ENCODE measurements at places on chromosomes 2 and 18. TPM values are rescaled to one million over a fixed set of nuclear protein-coding genes. Genes with fewer than 3 reads are reported as not detected.

- no peak for DNase-seq
These were observed 11.3 kb upstream of the PXDN start for GRCh38 chr2:1755436-1756191.

- DNase-seq = no peak
These were observed 2.8 kb downstream of the GATA6 start for GRCh38 chr18:22172120-22172582.

- no peak for DNase-seq
These were observed 62.1 kb downstream of the RMDN2 start for GRCh38 chr2:37987098-37987775.

DNA sequence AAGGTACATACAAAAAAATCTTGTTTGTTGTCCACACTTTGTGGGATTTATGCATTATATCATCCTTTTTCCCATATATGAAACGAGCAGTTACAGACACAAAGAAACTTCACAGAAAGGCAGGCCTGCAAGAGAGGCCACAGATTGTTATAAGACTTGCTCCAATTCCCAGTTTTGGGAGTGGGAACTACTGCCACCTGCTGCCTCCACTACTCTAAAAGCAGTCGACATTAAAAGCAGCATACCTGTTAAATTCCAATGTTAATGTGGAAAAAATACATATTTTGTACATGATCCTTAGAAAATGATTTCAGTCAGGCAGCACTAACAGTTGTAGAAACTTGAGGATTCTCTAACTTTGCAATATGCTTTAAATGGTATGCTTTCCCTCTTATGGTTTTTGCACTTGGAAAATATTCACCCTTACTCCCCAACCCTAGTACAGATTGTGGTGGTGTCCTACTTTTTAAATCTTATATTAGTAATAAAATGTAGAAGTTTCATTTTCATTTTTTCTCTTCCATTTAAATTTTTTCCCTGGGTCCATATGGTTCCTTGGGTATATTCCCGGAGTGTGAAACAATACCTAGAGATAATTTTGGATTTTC is 37.9 kb downstream of the SLC38A11 start:
- DNase-seq = peak; percentile 47

- no peak for DNase-seq
These were observed 950.6 kb downstream of the TRIB2 start for GRCh38 chr2:13667415-13667757.

DNA sequence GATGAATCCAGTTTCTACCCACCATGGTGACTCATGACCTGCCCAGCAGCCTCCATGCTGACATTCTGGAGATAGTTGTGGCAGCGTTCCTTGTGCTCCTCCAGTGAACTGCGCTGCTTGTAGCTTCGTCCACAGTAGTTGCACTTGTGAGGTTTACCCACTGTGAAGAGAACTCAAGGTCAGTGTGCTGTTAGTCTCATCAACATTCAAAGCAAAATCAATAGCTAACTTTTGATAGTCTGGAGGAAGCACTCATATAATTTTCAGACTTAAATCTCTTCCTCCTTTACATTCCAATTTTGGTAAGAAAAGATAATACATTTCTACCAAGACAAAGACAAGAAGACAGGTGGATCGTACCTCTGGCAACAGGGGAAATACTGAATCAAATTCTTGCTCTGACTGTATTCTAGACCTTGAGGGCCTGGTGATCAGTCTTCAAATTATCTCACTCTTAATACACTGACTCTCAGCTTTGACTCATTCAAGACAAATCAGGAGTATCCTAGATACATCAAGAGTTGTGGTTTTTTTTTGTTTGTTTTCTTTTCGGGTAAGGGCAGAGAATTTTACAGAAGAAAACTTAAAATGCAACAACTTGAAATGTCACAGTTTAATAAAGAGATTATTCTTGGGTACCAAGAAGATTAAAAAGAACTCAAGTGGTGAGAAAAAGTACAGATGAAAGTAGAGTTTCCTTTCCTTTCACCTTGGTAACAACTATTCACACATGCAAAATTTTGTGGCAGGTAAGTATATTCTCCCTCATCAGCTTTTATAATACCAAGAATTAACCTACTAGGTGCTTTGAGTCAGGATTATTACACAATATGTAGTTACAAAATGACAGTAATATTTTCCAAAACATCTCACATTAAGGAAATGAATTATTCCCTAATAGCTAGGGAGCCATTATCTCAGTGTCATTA is 129.2 kb downstream of the IKZF2 start:
- no peak for DNase-seq

DNA sequence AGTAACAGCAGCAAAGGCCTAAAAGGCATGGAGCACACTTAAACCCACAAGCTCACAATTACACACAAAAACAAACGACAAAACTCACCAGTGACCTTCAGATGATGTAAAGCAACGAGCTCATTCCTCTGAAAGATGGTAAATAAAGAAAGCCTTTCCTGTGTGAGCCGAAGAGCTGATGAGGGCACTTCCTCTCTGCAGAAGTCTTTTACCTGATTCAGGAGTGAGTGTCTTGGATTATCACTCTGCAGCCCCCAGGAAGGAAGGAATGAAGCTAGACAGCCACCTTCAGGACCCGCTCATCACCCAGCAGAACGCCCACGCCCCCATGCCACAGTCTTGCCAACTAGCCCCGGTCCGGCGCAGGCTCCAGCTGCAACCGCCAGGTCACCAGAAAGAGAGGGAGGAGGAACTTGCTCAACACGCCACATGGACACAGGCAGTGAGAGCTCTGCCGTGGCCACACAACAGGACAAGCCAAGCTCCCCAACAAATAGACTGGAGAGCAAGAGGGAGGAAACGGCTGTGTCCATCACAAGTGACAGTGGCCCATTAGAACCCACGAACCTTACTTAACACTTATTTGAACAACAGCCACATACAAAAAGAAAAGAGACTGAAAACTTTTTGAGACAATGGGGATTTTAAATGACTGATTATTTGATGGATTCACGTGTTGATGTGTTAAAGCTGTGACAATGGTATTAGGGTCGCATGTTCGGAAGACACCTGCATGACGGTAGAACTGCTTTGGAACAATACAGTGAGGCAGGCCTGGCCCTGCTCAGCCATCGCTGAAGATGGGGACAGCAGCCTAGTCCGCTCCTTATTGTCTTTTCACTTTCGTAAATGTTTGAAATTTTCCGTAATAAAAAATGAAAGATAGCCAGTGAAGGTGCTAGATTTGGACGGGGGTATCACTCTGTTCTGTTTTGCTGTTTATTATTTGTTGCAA is 127.3 kb downstream of the HDAC4 start:
- DNase-seq = peak; percentile 62

- no peak for DNase-seq
These were observed 221.0 kb downstream of the LTBP1 start for GRCh38 chr2:33167622-33168245.

DNA sequence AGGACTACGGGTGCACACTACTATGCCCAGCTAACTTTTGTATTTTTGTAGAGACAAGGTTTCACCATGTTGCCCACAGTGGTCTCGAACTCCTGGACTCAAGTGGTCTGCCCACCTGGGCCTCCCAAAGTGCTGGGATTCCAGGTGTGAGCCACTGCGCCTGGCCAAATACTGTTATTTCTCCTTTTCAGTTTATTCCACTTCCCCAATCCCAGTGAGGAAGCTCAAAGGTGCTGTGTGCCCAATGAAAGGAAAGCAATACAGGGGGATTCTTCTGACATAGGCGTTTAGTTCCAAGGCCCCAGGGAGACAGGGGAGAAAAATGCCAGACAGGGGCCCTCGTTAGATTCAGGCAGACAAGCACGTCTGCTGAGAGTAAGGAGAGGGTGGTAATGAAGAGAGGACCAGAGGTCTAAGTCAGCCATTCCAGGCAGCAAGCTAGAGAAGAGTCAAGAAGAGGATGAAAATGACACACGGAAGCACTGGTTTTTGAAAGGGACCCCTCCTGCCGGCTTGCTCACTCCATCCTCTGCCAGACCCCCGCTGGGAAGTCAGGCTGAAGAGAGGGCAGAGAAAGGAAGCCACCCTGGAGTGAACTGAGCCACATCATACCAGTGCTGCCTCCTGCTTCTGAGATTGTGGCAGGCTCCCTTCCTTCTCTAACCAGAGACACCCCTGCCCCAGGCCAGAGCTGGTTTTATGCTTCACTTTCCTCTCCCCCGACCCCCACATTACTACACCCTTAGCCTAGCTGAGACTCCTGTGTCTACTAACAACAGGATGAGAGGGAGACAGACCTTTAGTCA is 6.7 kb downstream of the INO80C start:
- no peak for DNase-seq

GRCh38 chr2:120497261-120497977 is 151.5 kb downstream of the INHBB start:
- DNase-seq = peak; percentile 40

DNA sequence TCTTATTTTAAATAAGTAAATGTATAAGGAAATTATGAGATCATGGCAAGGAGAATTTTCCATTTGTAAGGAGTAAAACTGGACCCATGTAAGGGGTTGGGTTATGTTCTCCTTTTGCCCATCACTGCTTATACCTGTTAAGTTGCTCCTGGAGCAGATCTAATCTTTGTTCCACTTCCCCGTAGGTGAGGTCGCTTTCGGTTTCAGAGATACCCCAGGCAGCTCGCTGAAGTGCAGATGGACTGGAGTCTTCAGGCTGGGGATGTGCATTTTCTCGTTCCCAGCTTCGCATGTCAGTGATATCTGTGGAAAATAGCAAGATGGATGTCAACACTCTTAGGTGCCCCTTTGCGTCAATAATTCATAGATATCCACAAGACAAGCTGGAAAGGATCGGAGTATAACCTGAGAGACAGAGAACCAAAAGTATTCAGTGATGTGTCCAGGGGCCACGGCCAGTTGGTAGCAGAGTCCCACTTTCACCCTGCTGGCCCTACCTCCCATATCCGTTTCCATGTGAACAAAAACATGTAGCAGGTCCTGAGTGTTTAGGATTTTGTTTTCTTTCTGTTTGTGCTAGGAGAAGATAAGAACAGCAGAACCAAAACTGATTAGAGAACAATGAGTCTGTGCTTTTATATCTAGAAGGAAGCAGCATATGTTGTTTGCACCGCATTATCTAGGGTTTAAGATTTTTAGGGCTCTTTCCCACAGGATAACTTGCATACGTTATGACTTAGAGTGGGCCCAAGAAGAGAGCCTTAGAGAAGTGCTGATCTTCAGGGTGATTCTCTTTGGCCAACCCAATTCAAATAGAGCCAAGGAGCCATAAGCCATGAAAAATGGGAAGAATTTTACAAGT is 36.0 kb downstream of the GCA start:
- no peak for DNase-seq

GRCh38 chr2:117980783-117981676 is 32.8 kb downstream of the CCDC93 start:
- DNase-seq = no peak

- DNase-seq = no peak
These were observed 86.7 kb downstream of the FTCDNL1 start for GRCh38 chr2:199764273-199764800.

ZNF516 gene
- total RNA-seq = 55.6 TPM

LPIN2 gene
- 34.8 TPM for total RNA-seq

MAB21L4 gene
- total RNA-seq = not detected

SERPINB4 gene
- not detected for total RNA-seq

SLC40A1 gene
- total RNA-seq = 95.6 TPM

CYRIA gene
- 24.9 TPM for total RNA-seq
